BE2C (cell line): ENCODE measurements at places on chromosomes 1 and 21.

DNA sequence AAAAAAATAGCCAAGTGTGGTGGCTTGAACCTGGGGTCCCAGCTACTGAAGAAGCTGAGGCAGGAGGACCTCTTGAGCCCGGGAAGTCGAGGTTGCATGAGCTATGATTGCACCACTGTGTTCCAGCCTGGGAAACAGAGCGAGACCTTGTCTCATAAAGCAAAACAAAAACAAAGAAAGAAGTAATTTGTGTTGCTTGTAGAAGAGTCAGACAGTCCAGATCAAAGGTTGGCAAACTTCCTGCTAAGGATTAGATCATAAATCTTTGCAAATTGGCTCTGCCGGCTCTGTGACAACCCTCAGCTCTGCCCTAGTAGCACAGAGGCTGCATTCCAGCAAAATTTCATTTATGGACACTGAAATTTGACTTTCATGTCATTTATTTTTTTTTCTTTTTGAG, 19.0 kb upstream of the MFN2 start:
- no peak for DNase-seq

DNA sequence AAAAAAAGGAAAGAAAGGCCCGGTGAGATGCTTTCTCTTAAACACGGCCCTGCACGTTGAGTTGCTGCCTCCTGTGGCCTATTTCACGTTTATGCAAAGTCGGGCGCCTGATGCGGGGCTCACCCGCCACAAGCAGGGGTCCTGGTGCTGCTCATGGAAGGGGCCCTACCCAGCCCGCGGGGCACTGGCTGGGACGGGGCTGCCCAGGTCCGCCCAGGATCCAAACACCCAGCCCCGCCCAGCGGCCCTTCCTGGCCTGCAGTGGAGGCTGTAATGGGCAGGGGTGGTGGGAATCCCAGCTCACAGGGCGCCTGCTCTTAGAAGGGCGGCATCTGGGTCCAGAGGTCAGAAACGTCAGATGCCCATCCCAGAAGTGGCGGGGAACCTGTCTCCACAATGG, 1.6 kb downstream of the COL6A2 start:
- no peak for DNase-seq

- no peak for DNase-seq
These were observed 1.3 kb downstream of the LY9 start for GRCh38 chr1:160797271-160797709.

DNA sequence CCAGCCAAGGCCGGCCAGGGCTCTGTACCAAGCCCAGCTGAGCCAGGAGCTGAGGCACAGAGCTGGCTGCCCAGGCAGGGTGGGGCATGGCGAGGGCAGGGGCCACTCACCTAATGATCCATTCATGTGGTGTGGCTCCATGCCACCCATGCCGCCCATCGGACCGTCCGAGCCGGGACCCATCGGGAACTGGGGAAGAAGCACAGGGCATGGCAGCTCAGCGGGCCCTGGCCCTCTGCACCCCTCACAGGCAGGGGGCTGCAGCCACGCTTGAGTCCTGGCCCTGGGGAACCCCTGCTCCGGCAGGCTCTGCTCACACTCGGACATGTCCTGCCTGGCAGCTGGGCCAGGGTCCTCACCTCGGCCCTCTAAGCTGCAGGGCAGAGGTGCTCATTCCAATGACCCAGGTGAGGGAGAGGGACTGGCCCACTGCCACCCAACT, 28.7 kb downstream of the MRPL37 start:
- no peak for DNase-seq

DNA sequence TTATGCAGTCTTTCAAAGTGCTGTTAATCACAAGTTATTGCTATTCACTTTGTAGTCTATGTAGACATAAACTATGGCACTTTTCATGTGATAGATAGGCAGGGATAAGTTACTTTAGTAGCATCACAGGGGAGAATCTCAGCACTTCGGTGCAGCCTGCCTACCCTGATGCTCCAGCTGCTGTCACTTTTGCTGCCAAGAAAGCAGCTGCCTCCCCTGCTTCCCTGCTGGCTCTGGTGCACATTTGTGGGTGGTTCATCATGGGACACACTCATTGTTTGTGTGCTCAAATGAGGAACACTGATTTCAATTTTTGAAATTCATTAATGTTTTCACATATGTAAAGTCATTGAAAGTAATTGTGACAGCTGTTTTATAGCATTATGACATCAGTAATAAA, 272.6 kb downstream of the S1PR1 start:
- DNase-seq: peak; percentile 16

- DNase-seq: no peak
These were observed 157.0 kb upstream of the GREM2 start for GRCh38 chr1:240768979-240769378.

GRCh38 chr1:220382994-220383393, 110.7 kb upstream of the RAB3GAP2 start:
- DNase-seq: no peak

GRCh38 chr1:199780948-199781670, 246.4 kb upstream of the NR5A2 start:
- no peak for DNase-seq

DNA sequence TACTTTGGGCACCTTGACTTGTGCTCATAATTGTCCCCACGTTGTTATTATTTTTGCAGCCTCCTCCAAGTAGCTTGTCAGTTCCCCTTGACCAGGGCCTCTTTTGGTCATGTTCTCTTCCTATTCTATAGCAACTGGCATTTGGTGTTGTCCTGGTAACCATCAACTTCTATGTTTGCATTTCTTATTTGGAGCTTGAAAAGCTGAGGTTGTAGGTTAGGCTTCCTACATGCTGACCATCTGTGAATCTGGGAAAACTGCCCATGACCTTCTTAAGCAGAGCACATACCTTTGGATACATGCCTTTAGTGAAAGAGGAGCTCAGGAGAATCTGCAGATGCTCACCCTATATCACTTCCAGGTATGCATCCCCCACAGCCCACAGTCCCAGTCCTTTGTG, 160.8 kb downstream of the HHAT start:
- DNase-seq: no peak

DNA sequence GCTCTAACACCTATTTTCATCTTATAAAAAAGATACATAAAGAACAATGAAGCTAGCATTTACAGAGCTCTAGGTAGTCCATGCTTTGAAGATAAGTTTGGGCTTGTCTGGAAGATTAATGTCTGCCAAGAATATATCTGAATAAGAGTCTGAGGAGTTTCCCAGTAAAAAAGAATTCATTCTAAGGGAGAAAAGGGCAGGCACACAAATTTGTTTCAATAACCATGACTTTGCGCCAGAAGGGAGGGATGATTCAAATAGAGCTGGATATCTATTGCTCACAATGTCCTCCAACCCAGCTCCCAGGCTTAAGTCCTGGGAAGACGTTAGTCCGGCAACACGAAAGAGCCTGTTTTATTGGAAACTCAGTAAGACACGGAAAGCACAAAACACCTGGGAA, 9.7 kb upstream of the TTLL7 start:
- no peak for DNase-seq

DNA sequence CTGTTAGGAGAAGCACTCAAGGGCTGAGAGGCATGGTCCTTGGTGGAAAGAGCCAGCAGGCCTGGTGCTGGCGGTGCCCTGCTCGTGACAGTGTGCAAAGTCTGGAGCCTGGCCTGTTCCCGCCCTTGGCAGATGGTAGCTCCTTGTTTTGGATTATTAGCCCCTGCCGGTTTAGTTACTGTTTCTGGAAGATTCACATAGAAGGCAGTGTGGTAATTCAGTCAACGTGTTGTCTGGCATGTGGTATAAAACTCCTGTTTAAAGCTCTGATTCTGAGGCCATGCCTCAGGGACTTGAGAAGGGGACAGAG, 6.8 kb downstream of the PKNOX1 start:
- no peak for DNase-seq

DNA sequence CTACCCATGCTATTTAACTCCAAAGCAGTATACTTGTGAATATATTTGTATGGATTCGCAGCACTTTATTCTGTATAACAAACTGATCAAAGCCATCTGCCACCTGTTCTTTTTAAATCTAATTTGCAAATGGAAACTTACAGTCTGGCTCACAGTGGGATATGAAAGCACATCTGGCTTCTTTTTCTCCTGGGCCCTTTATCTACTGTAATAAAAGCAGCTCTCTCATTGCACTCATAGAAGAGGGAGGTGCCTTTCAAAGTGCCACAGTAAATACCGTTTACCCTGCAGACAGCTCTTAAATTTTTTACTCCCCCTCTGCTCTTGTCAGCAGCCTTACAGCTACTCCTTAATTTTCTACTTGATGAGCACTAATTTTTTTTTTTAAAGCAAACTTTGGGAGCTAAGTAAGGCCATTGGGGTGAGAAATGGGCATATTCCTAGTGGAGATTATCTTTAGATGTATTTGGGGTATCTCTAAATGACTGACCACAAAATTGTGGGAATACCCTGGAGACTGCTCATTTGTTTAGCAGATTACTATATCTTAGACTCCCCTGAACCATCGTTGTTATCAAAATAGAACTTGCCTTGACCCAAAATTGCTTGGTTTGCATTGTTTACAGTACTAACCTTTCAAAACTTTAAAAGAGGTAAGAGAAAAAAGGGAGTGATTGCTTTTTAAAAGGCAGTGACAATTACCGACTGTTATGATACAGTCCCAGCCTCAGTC, 110.1 kb downstream of the VPS13D start:
- no peak for DNase-seq

DNA sequence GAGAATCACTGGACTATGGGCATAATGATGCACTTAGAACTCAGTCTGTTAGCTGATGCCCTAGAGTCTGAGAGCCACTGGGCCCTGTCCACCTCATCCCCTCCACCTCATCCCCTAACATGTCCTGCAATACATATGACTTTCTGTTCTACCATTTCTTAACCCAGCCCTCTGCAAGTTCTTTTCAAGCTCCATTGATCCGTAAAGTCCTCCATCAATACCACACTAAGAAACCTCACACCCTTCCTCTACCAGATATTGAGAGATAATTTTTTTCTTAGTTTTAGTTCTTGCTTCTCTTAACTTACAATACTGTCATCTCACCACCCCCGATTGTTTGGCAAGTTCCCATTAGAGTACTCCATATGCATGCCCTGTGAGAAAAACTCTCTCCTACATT, 22.1 kb downstream of the FCRL4 start:
- DNase-seq: no peak

DNA sequence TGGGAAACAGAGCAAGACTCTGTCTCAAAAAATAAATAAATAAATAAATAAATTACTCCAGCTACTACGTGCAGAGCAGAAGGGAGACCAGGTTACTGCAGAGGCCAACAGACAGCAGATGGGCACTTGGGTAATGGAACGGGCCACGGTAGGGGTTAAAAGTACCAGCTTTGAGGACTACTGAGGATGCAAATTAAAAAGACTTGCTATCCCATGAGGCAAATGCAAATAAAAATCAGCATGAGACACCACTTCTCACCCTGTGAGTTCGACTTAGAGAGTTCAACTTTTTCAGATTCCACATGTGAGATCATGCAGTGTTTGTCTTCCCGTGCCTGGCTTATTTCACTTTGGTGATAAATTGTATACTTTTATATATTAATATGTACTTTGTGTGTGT, 6.6 kb downstream of the SLC2A5 start:
- DNase-seq: no peak

DNA sequence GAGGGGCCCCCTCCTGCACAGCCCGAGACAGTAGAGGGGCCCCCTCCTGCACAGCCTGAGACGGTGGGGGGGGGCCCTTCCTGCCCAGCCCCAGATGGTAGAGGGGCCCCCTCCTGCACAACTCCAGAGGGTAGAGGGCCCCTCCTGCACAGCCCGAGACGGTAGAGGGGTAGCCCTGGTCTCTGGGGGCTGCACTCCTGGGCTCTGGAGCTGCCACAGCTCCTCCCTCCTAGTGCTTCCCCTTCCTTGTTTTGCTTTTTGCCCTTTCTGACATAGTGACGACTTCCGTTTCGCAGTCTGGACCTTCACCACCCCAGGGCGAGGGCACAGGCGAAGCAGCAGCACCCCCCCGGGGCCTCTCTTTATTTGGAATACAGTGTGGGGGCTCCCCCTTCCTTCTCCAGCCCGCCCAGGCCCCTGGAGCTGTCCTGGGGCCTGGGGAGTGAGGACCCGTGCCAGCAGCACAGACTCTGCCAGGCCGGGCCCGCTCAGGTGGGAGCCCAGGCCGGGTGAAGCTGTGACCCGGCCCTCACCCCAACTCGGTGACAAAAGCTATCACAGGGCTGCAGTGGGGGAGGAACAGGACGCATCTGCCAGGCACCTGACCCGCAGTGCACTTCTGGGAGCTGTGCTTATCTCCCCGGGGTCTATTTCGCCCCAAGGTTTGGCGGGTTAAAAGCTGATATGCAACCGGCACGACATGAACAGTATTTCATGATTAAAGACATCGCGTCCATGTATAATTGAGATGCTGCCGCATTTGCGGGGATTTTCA, 1.1 kb upstream of the PRXL2B start:
- DNase-seq: peak; percentile 39

DNA sequence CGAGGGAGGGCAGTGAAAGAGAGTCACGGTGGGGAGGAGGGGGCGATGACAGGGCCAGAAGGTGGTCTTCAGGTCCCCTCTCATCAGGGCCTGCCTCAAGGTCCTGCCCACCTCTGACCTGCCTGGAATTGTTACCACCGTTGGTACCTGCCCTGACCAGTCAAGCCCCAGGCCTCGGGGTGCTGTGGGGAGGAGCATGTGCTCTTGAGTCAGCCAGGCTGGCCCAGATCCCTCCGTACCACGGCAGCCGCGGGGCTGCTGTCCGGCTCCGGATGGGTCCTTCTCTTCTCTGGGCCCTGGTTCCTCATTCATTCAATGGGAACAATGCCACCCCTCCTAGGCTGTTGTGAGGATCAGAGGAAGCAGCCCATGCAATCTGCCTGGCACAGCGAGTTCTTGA, 22.0 kb downstream of the SERINC2 start:
- no peak for DNase-seq

- no peak for DNase-seq
These were observed 68.5 kb downstream of the GPR88 start for GRCh38 chr1:100606438-100606837.

GRCh38 chr1:168960114-168960513, 146.4 kb upstream of the ATP1B1 start:
- DNase-seq: no peak

DNA sequence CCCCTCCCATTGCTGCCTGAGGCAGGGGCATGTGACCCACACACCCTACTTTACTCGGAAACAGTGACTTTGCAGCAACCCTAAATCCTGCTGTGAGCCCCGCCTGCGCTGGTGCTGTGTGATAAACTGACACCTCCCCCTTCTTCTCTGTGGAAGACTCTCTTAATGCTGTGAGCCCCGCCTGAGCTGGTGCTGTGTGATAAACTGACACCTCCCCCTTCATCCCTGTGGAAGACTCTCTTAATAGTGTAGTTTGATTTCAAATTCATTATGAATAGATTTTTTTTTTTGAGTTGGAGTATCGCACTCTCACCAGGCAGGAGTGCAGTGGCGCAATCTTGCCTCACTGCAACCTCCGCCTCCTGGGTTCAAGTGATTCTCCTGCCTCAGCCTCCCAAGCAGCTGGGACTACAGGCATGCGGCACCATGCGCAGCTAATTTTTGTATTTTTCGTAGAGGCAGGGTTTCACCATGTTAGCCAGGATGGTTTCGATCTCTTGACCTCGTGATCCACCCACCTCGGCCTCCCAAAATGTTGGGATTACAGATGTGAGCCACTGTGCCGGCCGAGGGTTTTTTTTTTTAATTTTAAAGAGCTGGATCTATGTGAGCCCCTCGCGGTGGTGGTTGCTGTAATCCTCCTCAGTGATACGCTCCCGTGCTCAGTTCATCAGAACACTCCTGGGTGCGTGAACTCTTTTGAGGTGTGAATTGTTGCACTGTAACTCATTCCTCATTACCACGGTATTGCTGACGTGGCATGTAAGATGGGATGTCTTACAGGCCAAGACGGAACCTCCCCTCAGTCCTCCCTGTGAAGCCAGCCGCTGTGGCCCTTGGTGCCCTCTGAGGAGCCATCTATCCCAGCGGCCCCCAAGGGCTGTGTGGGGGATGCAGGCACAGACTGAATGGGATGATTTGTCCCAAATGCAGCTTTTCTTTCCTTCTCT, 60.3 kb downstream of the GALNT2 start:
- DNase-seq: no peak

GRCh38 chr1:207815913-207816291, 64.0 kb downstream of the CD46 start:
- no peak for DNase-seq
